ENCODE measurements at places on chromosomes 1 and 21.

DNA sequence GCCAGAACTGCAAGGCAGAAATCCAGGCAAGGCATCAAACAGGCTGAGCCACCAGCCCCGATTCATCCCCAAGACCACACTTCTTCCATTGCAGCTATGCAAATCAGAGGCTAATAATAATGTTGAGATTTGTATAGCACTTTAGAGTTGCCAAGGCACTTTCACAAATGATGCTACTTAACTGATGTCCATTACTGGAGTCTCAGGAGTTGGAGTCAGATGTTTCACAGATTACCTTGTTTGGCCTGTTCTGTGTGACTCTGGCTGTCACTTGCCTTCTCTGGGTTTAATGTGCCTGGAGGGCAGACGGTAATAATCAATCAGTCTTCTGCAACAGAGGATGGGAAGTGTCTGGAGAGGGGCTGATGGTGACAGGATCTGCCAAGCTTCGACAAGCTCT lies 40.8 kb upstream of the MPZL1 start:
- no peak for DNase-seq

DNA sequence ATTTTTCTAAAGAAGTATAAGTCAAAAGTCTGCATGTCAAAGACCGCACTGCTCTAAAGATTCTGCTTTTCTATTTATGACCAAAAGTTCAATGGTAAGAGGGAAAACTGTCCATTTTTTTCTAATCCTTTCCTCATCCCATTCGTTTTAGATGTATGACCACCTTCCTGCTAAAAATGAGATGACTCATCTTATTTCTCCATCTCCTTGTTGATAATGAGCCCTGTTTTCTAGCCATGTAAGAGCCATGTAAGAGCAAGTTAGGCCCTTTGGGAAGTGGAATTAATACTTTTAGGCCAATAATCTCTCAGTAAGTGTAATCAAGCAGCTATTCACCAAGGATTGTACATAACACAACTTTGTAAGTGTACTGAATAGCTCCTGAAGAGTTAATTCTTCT lies 475.6 kb upstream of the B3GALT2 start:
- no peak for DNase-seq

GRCh38 chr1:157113106-157113505 lies 13.5 kb upstream of the ETV3L start:
- DNase-seq, result no peak

GRCh38 chr1:245211035-245211749 lies 56.4 kb downstream of the KIF26B start:
- DNase-seq, result no peak

DNA sequence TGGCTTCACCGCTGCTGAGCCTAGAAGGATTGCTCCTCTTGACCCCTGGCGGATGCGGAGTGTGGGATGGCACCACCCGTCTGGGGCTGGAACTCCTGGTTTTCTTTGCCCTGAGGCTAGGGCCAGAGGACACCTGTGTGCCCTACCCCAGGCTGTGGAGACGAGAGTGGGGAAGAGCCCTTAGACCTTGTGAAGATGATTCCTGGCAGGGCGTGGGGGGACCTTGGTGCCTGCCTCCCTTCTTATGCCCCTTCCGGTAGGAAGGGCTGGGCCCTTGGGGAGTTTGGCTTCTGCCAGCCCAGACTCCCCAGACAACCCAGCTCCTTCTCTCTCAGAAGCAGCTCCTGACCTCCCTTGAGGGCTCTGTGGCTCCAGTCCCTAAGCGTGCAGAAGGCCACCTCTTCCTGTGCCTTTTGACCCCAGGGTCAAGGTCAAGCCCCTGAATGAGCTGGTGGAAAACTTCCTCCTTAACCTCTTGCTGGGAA lies 891 bp downstream of the RPS6KA1 start:
- no peak for DNase-seq

GRCh38 chr1:2948751-2949680 lies 72.3 kb upstream of the ACTRT2 start:
- DNase-seq, result no peak

GRCh38 chr1:216034506-216034905 lies 388.7 kb downstream of the USH2A start:
- no peak for DNase-seq

GRCh38 chr1:199246716-199247115 lies 607.9 kb downstream of the PTPRC start:
- no peak for DNase-seq

DNA sequence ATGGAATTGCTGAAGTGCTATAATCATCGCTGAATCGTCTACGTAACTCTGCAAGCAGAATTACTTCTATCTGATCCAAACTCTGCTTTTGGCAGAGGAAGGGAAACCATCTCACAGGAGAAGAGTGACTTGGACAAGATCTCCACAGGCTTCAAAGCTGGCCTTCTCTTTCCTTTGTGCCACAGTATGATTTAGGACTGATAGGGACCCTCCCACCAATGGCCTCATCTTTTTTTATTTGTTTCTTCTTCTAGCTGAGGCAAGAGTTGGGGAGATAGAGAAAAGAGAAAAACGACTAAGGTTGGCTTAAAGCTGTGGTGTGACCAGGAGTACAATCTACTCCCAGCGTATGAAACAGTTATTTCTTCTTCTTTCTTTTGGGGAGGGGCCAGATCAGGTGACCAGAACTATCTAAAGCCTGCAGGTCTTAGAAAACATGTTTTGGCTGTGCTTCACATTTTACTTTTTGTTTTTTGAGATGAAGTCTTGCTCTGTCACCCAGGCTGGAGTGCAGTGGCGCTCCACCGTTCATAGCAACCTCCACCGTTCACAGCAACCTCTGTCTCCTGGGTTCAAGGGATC lies 35.0 kb downstream of the ZNF496 start:
- DNase-seq, result no peak

GRCh38 chr1:87224201-87224600 lies 104.5 kb upstream of the LMO4 start:
- DNase-seq, result peak; percentile 98

GRCh38 chr21:41142051-41142795 lies 25.7 kb upstream of the BACE2 start:
- DNase-seq, result no peak
